ENCODE measurements at places on chromosomes 12 and 14.
A peak's percentile ranks its signal among the peaks of the same experiment; 100 is the strongest.

DNA sequence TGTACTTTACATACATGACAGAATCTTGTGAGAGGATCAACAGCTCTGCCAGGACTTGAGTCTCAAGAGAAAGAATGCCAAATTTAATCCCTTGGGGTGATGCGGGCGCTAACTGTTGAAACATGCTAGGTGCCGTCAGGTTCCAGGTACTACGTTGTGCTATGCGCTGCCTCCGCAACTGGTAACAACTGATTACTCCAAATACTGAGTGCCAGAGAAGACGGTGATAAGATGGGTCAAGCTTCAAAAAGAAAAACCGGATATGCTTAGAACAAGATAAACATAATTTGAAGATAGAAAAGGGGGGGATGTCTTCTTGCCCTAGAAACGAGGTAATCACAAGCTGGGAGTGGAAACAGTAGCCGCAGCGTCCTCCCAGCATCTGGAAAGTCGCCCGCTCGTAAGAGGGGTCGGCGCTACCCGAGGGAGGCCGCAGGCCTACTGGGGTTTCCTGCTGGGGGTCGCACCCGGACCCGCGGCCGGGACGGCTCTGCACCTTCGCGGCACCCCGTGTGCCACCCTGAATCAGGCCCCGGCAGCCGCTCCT lies 678 bp downstream of the ZBTB25 start:
- no peak for DNase-seq

DNA sequence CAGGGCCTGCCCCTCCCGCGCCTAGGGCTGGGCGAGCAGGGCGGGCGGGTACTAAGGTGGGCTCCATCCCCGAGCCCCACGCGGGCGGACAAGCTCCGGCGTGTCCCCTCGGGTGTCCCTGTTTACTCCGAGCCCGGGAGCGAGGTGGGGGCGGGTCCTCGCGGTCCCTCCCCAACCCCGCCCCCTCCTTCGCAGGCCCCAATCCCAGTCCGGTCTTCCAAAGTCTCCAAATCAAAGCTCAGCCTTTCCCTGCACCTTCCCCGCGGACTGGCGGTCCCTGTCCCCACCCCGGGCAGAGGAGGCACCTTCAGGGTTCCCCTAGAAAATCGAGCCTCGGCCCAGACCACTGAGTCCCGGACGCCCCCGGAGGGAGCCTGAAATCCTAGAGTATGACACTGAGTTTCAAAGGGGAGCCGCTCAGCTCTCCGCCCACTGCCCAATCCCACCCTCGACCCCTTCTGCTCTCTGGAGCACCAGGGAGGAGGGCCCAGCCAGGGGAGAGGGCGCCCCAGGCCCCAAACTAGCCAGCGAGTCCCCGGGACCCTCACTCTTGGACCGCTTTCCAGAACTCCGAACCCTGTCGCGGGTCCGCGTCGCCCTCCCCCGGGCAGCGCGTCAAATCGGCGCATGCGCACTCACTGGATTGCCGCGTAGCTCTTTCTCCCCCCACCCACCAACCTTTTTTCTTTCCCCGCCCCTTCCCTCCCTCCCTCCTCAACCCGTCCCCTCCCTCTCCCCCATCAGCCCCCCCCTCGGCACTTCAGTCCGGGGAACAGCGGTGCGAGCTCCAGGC lies at the start of gene LRP1:
TSS of gene LRP1 (plus strand) at position 758 of the 793 bp plus-strand sequence. CDS start 482 bp downstream, outside the sequence.
- peak; percentile 47 for DNase-seq

DNA sequence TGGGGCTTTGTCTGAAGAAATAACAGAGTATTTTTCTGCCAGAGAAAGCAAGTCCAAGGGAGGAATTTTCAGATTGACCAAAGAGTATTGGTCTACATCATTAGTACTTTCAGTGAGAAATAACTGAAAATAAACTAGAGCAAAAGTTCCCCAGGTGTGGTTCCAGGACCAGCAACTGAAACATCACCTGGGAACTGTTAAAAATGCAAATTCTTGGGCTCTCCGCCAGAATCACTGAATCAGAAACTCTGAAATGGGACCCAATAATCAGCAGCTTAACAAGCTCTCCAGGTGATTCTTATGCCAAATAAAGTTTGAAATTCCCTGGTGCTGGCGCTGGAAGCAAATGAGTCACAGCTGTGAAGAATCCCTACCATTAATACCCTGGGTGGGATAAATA lies 52.1 kb downstream of the EIF2S3B start:
- peak; percentile 25 for DNase-seq

DNA sequence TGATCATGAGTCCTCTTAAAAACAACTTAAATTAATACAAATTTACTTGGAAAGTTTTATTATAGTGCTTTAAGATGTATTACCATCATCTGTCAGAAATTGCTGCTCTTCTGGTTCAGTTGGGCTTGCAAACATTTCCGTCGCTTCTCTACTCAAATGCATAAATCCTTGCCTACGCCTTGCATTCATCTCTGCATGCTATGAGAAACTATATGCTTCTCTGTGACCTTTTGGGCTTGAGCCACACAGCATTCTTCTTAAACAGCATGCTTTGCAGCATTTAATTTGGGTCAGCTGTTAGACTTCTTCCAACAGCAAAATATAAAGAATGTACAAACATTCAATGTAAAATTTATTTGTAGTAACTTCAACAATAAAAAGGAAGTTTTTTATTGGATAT lies 305.7 kb upstream of the FLRT2 start:
- no peak for DNase-seq

DNA sequence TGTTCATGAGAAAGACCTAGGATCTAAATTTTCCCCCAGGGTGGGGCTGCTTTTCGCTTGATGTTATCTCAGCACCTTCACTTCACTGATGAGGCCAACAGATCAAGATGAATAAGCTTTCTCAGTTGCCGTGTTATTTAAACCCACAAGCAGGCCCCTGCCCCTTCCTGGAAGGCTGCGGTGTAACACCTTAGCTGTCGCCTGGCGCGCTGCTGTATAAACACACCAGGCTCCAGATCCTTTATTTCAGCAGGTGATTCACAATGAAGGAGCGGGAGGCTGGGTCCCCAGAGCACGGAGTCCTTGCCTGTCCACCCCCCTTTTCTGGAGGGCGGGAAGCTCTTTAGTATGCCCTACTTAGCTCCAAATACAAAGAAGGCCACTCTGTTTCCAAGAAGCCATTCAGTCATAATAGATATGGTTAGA lies 515.4 kb downstream of the FUT8 start:
- DNase-seq, result peak; percentile 8

GRCh38 chr14:74438351-74438915 lies 12.4 kb upstream of the SYNDIG1L start:
- no peak for DNase-seq

DNA sequence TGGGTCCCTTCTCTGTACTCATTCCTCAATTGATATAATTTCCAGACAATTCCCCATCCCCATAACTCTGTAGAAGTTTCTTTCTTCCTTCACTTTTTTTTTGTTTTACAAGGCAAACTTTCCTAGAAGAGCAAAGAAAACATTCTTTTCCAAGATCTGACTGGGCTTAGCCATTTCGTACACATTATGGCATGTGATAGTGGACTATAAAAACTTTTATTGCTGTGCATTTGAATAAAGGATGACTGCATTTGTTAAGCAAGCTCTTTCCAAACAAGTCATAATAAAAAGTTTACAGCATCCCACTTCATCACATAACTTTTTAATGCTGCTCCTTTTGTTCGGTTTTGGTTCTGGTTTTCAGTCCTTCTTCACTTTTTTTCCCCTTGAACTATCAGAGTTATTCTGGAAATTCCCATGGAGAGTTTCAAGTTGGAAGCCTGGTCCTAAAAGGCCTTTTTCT lies 231.0 kb upstream of the HMGA2 start:
- DNase-seq, result peak; percentile 48

DNA sequence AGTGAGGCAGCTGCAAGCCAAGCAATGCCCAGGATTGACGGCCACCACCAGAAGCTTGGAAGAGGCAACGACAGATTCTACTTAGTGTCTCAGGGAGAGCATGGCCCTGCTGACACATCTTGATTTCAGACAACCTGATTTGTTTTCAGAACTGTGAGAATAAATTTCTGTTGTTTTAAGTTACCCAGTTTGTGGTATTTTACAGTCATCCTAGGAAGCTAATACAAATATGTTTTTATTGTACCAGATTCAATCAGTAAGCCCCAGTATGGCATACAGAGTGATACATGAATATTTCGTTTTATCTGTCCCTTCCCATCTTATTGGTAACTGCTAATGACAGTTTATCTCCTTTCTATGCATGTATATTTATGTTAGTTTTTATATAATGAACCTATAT lies 62.3 kb downstream of the SAMD4A start:
- DNase-seq, result no peak

DNA sequence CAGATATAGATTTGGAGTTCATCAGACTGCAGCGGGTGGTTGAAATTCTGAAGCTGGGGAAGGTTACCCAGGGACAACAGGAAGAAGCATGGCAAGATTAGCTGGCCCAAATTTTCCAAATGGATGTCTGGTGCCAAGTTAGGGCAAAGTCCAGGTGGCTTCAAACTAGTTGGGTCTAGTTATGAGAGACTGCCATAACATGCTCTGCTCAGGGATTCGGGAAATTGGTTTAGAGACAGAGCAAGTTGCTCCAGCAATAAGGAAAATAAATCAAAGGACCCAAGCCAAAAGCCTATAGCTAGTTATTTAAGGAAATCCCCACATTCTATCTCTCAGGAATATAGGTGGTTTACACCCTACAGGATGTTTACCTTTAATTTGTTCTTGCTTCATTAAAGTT lies 125.7 kb upstream of the BTG1 start:
- no peak for DNase-seq

GRCh38 chr12:69548687-69549086 lies 36.6 kb upstream of the CCT2 start:
- DNase-seq, result no peak

GRCh38 chr12:512933-513332 lies 53.2 kb downstream of the B4GALNT3 start:
- no peak for DNase-seq

DNA sequence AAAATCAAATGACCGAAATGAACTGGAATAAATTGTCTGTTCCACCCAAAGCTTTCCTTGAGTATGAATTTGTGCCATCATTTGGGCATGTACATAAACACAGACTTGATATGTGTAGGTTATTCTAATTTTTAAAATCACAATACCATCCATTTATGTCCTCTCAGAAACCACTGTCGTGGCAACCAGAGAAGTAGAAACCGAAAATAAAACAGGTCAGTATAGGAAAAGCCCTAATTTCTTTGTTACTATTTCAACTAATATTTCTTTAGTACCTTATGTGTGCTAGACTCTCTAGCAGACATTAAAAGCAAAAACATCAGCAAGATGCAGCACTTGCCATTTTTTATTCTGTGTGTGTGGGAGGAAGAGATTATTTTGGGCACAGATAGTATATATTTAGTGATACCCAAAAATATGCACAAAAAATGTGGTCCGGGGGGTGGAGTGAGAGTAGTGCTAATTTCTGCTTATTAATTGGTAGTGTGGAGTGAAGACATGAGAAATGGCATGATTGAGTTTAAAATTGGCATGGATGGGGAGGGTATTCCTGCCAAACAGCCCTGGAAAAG lies 130.8 kb upstream of the CNTN1 start:
- no peak for DNase-seq

- no peak for DNase-seq
Observed at GRCh38 chr12:46872135-46872534, 46.3 kb upstream of the SLC38A4 start.

DNA sequence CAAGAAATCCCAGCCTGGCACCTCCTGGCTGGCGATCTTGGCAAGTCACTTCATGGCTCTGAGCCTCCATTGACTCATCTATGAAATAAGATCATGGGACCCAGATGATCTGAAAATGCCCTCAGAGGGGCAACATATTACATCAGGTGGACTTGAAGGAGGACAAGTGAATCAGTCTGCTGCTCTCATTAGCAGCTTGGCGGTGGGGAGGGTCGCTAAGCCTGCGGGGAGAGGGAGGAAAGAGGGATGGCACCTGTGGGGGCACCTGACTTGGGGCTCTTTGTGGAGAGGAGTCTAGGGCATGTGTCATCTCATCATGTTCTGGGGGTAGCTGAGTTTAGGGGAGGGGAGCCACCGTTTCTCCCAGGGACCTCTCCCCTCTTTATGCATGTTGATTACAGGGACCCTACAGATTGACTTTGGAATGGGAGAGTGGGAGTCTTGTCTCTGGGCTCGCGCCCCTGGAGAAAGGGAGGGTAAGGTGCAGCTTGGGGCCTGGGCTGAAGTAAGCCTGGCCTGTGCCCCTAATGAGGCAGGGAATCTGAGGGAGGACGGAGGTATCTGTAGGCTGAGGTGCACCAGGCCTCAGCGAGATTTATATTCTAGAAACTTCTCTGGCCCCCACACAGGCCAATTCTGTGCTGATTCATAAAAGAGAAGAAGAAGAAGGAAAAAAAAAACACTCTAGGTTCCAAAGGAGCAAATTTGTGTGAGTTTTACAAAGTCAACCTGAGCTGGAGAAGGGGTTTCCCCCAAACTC lies 29.3 kb upstream of the BATF start:
- no peak for DNase-seq

- peak; percentile 50 for DNase-seq
Observed at GRCh38 chr14:95237121-95237957, 80.0 kb upstream of the DICER1 start.

DNA sequence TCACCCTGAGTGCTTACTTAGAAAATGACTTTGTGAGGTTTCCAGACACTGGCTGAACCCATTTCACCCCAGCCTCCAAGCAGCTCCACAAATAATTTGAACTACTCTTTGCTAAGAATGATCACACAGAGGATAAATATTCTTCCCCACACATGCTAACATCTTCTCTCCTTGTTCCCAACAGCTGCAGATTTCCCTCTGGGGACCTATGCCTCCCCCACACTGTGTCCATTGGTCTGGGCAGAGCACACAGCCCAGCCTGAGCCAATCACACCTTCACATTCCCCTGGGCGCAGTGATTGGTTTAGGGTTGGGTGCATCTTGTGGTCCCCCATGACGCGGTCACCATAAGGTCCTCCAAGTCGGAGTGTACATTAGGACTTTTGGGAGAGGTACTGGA lies 6.9 kb downstream of the SDR9C7 start:
- no peak for DNase-seq

GRCh38 chr12:30631740-30632139 lies 63.9 kb downstream of the IPO8 start:
- no peak for DNase-seq

DNA sequence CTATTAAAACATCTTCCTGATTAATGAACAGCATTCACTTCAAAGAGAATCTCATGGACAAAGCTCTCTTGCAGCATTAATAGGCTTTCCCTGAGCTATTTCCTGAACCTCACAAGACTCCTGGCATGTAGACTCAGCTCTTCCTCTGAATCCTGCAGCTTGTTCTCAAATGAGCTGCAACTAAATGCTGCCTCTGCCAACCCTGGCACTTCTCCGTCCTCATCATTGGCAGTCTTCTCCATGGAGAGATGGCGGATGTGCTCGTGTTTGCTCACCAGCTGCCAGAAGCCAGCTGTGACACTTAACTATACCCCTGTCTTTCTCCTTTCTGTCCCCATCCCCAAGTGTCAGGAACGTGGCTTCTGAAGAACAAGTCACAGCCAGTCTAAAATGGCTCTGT lies 232.1 kb downstream of the FOXN3 start:
- no peak for DNase-seq
